ENCODE measurements at places on chromosomes 4 and X.

DNA sequence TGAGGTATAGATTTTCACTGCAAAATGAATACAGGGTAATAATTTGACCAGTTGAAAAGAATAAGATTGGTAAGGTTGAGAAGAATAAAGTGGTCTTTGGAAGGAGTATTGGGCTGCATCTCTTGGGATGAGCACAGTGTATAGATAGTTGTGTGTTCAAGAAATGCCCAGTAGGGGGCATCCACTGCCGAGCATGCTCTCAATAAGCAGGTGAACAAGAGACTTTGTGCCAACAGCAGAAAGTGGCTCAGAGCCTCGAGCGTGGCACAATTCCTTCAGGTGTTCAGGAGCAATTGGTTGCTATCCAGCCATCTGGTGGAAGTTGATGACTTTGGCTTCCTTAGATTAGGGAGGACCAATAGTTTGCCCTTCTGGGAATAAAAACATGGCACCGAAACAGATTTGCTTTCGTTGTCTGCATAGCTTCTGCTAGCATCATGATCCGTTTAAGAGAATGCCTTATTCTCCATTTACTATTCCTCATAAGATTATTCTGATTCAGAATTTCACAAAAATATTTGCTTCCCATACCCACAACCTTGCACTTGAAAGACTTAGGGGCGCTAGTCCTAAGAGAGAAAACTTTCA is 258.1 kb upstream of the NEIL3 start:
- no peak for DNase-seq

- no peak for DNase-seq
Observed at GRCh38 chr4:176726803-176727202, 65.9 kb downstream of the VEGFC start.

DNA sequence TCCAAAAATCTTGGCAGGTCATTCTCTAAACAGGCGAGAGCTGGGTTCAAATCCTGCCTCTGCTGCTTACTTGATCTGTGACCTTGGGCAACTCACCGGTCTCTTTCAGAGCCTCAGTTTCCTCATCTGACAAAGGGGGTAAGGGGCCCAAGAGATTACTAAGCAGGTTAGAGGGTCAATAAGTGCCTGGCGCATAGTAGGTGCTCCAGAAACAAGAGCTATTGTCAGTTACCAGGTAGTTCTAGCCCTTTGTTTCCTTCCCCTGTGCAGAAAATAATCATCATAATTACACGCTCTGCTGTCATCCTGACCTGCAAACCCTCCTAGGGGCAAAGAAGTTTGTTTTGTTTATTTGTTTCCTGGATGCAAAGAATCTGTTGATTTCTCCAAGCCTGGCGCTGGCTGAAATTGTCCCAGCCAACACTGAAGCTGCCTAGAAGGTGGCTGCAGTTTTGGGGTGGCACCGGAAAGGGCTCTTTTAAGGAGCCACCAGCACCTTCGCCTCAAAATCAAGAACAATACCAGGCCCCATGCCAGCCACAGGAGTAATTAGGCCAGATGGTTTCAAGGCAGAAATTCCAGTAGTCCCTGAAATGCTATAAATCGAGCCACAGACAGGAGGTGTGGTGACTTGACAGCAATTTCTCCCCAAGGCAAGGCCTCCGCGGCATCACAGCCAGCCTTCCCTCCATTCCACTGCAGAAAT is 10.2 kb upstream of the KIAA0232 start:
- no peak for DNase-seq

- no peak for DNase-seq
Observed at GRCh38 chr4:7094916-7095315, 27.1 kb upstream of the GRPEL1 start.

GRCh38 chrX:150411656-150412055 is 48.5 kb downstream of the MAMLD1 start:
- DNase-seq = no peak

GRCh38 chr4:26953770-26954423 is 93.3 kb downstream of the STIM2 start:
- no peak for DNase-seq
